ENCODE measurements at places on chromosomes 13 and 19. TPM values are rescaled to one million over a fixed set of nuclear protein-coding genes. Genes with fewer than 3 reads are reported as not detected.

- H3K27ac ChIP-seq = peak overlapping the region; percentile 80
- H3K27me3 ChIP-seq = no peaks in the 10 kb centered on the region
- peaks cover 4% of the 10 kb centered on the region for H3K36me3 ChIP-seq
- no peak overlapping the region for H3K4me3 ChIP-seq
- H3K4me1 ChIP-seq = peaks cover 73% of the 10 kb centered on the region
Observed at GRCh38 chr19:38670921-38671398, 23.5 kb downstream of the ACTN4 start.

- DNase-seq = no peak
- peaks cover 40% of the 10 kb centered on the region for H3K27me3 ChIP-seq
- peaks cover 3% of the 10 kb centered on the region for H3K4me1 ChIP-seq
- H3K36me3 ChIP-seq = no peaks in the 10 kb centered on the region
- H3K4me3 ChIP-seq = no peak overlapping the region
- no peak overlapping the region for H3K27ac ChIP-seq
Observed at GRCh38 chr19:1528596-1529429, 4.9 kb downstream of the PLK5 start.

GRCh38 chr13:51818781-51819511 is 15.0 kb upstream of the DHRS12 start:
- peaks cover 3% of the 10 kb centered on the region for H3K27me3 ChIP-seq
- no peaks in the 10 kb centered on the region for H3K36me3 ChIP-seq
- no peak for DNase-seq
- H3K27ac ChIP-seq = no peak overlapping the region
- no peak overlapping the region for H3K4me3 ChIP-seq

DNA sequence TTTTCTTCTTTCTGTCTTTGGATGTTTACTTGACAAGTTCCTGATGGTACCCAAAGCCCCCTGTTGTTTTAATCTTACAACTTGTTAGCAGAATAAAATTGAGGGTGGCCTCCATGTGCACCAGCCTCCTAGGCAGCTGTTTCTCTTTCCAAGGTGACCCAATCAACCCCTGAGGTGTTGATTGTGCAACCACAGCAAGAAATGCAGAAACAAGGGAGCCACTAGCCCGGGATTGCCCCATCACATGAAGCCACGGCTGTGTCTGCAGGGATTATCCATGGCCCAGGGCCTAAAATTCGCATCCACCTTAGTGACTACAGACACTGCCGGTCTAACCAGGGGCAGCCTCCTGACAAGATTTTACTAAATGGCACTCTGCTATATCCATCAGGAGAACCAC is 14.4 kb downstream of the CEACAM4 start:
- no peak for DNase-seq
- no peaks in the 10 kb centered on the region for H3K27me3 ChIP-seq
- no peaks in the 10 kb centered on the region for H3K36me3 ChIP-seq
- H3K27ac ChIP-seq = no peak overlapping the region
- H3K4me1 ChIP-seq = no peaks in the 10 kb centered on the region

GRCh38 chr13:79346300-79346914 is 59.6 kb downstream of the RBM26 start:
- H3K36me3 ChIP-seq = peaks cover 6% of the 10 kb centered on the region
- H3K4me3 ChIP-seq = no peak overlapping the region
- H3K27ac ChIP-seq = no peak overlapping the region
- DNase-seq = no peak
- no peaks in the 10 kb centered on the region for H3K27me3 ChIP-seq

GRCh38 chr13:109497917-109498316 is 288.5 kb downstream of the IRS2 start:
- no peak overlapping the region for H3K4me3 ChIP-seq
- no peak overlapping the region for H3K27ac ChIP-seq
- no peaks in the 10 kb centered on the region for H3K36me3 ChIP-seq
- no peak for DNase-seq
- H3K27me3 ChIP-seq = no peaks in the 10 kb centered on the region

GRCh38 chr13:47503475-47503874 is 497.6 kb downstream of the SUCLA2 start:
- H3K27me3 ChIP-seq = no peaks in the 10 kb centered on the region
- H3K4me3 ChIP-seq = no peak overlapping the region
- no peaks in the 10 kb centered on the region for H3K4me1 ChIP-seq
- H3K36me3 ChIP-seq = no peaks in the 10 kb centered on the region
- no peak overlapping the region for H3K27ac ChIP-seq

Gene FREM2
- 8.5 TPM for total RNA-seq

Gene GGN
- not detected for total RNA-seq

Gene CLEC4M
- total RNA-seq = not detected
